ENCODE measurements at places on chromosomes 2 and 18. TPM values are rescaled to one million over a fixed set of nuclear protein-coding genes. Genes with fewer than 3 reads are reported as not detected.

GRCh38 chr2:237603718-237604362, 13.3 kb upstream of the RAB17 start:
- no peak overlapping the region for H3K27ac ChIP-seq
- peak; percentile 81 for DNase-seq
- no peak overlapping the region for H3K4me3 ChIP-seq
- no peaks in the 10 kb centered on the region for H3K36me3 ChIP-seq
- H3K4me1 ChIP-seq = peaks cover 5% of the 10 kb centered on the region

The LGALSL gene
- 30.6 TPM for total RNA-seq

The CD28 gene
- total RNA-seq = 1.0 TPM

The VWA3B gene
- total RNA-seq = 17.8 TPM

DNA sequence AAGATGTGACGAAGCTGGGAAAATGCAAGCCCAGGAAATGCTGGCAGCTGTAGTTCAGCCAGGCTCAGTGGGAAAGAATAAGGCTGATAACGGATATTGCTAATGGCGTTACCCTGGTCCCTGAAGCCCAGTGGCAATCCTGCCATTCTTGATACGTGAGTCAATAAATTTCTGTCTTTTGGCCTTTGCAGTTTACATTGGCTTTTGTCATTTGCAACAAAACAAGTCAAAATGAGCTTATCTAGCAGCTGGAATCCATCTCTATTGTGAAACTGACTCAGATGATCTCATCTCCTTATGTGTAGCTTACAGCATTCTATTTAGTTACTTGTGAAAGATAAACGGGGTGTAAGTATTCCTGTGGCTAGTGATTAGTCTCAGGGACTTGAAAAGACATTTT, 43.8 kb downstream of the ARL6IP6 start:
- peaks cover 7% of the 10 kb centered on the region for H3K36me3 ChIP-seq
- no peak overlapping the region for H3K27ac ChIP-seq
- no peaks in the 10 kb centered on the region for H3K27me3 ChIP-seq

DNA sequence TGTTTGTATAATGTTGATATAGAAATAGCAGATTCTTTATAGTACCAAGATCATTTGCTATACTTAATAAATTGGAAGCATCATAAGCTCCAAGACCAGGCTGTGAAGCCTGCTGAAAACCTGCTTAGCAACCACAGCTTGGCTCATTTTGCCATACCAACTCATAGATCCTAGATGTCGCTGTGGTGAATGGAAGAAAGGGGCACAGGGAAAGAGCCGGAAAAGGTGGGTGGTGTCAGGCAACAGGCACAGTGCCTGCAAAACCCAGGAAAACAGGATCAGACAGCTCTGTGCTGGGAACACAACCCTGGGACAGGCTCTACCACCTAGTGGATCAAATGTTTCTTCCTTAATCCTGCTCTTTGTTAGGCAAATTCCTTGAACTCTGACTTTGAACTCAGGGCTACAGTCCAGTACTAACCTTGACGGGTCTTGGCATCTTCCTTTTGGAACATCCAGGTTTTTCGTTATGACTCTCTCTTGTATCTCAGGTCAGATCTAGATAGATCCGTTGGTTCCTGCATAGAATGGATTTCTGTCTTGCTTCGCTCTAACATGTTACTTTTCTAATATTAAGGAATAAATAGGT, 31.6 kb downstream of the TWSG1 start:
- no peaks in the 10 kb centered on the region for H3K4me1 ChIP-seq
- DNase-seq = peak; percentile 77
- H3K27ac ChIP-seq = no peak overlapping the region
- H3K36me3 ChIP-seq = no peaks in the 10 kb centered on the region

The VIL1 gene
- 0.21 TPM for total RNA-seq

- H3K27ac ChIP-seq = no peak overlapping the region
- no peak for DNase-seq
- no peaks in the 10 kb centered on the region for H3K27me3 ChIP-seq
- no peaks in the 10 kb centered on the region for H3K36me3 ChIP-seq
- no peak overlapping the region for H3K4me3 ChIP-seq
Measured at GRCh38 chr2:203928849-203929248, 7.7 kb upstream of the ICOS start.

The REG3A gene
- not detected for total RNA-seq

- H3K4me3 ChIP-seq = no peak within 1 kb of the TSS
- H3K27ac ChIP-seq = no peak within 1 kb of the TSS
- DNase-seq = peak; percentile 24
- no peaks in the 10 kb centered on the region for H3K36me3 ChIP-seq
Measured at GRCh38 chr2:24009680-24010476, at the start of gene MFSD2B. TSS of gene MFSD2B (plus strand) at chr2:24010085. CDS start at chr2:24010097, 12 bp downstream.

GRCh38 chr2:25851740-25852503, 26.4 kb downstream of the ASXL2 start:
- no peaks in the 10 kb centered on the region for H3K27me3 ChIP-seq
- H3K36me3 ChIP-seq = peaks cover 3% of the 10 kb centered on the region
- H3K4me1 ChIP-seq = peaks cover 2% of the 10 kb centered on the region
- H3K27ac ChIP-seq = no peak overlapping the region
- no peak overlapping the region for H3K4me3 ChIP-seq
- DNase-seq = peak; percentile 78

DNA sequence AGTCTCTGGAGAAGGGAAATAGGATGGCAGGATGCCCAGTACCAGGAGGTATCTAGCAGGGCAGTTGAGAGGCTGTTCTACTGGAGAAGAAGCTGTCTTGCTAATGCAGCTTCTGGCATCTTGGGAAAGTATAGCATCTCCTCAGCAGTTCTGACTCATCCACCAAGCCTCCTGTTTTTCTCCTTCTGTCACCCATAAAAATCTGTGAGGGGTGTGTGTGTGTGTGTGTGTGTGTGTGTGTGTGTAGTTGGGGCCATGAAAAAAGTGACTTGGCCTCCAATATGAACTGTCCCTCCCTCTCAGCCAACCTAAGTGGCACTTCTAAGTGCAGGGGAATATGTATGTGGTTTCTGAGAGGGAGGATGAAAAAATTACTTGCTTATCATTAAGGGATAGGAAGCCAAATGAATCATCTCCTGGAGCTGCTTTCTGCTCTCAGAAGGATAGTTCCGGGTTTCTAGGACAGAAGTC, 83.9 kb downstream of the CBLN2 start:
- H3K27ac ChIP-seq = no peak overlapping the region
- no peaks in the 10 kb centered on the region for H3K4me1 ChIP-seq
- DNase-seq = no peak
- no peaks in the 10 kb centered on the region for H3K27me3 ChIP-seq
- H3K36me3 ChIP-seq = no peaks in the 10 kb centered on the region

- H3K4me1 ChIP-seq = no peaks in the 10 kb centered on the region
- no peaks in the 10 kb centered on the region for H3K27me3 ChIP-seq
- no peaks in the 10 kb centered on the region for H3K36me3 ChIP-seq
- H3K27ac ChIP-seq = no peak overlapping the region
- DNase-seq = no peak
- H3K4me3 ChIP-seq = no peak overlapping the region
Measured at GRCh38 chr2:222404151-222404905, 20.0 kb upstream of the SGPP2 start.

The TTN gene
- total RNA-seq = 47.4 TPM

GRCh38 chr2:217914878-217915277, 87.9 kb downstream of the TNS1 start:
- DNase-seq = no peak
- H3K27me3 ChIP-seq = no peaks in the 10 kb centered on the region
- H3K27ac ChIP-seq = peak overlapping the region; percentile 95
- H3K4me3 ChIP-seq = no peak overlapping the region
- peaks cover 11% of the 10 kb centered on the region for H3K36me3 ChIP-seq
- peaks cover 64% of the 10 kb centered on the region for H3K4me1 ChIP-seq

The MC5R gene
- total RNA-seq = not detected

DNA sequence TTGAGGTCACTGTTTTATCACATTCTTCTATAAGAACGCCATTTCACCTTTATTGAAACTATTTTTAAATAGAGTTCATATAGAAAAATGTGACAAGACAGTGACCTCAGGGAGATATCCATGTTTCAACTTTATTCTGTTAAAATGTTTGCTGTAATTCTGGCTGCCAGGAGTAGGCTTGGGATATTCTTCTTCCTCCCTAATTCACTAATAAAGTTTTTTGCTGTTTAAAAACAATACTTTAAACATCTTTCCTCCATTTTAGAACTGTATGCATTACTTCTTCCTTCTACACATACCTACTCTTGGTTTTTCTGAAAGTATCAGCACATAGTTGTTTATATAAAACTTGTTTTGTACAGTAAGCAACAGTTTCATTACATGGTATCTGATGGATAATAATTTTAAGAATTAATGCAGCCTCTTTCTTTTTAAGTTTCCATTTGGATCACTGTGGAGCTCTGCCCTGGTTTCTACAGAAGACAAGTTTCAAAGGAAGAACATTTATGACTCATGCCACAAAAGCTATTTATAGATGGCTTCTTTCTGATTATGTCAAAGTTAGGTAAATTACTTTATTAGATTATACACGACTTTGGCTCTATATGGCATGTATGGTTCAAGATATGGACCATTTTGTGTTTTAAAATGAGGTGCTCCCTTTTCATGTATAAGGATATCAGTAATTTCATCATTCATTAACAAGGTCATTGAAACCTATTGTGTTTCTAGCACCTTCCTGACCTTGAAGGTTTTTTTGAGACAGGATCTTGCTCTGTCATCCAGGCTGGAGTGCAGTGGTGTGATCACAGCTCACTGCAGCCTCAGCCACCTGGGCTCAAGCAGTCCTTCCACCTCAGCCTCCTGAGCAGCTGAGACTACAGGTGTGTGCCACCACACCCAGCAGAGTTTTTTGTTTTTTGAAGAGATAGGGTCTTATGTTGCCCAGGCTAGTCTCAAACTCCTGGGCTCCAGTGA, 7.2 kb downstream of the CPSF3 start:
- no peak for DNase-seq
- no peak overlapping the region for H3K4me3 ChIP-seq
- no peak overlapping the region for H3K27ac ChIP-seq
- no peaks in the 10 kb centered on the region for H3K27me3 ChIP-seq

DNA sequence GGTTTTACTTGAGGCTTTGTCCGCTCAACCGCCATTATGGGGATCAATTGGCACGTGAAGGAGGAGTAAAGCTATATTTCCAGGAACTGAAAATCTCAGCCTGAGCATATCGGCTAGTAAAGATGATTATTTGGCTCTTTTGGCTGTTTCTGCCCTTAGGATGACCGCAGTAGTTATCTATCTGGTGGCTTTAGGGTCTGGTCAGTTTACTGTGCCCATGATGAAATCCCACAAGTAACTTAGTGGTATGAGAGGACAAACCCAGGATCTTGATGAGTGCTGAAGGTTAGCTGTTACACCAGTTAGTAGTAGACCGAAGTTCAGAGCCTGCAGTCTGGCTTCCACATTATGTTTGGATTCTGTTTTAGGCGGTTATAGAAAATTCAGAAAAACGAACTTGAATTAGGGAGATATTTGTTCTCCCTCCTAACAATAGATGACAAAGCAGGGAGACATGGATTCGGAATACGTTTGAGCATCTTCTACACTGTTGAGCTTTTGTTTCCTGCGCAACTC, 1.2 kb downstream of the MAT2A start:
- peaks cover 27% of the 10 kb centered on the region for H3K36me3 ChIP-seq
- no peaks in the 10 kb centered on the region for H3K27me3 ChIP-seq
- peak overlapping the region; percentile 100 for H3K4me3 ChIP-seq
- peak; percentile 27 for DNase-seq

DNA sequence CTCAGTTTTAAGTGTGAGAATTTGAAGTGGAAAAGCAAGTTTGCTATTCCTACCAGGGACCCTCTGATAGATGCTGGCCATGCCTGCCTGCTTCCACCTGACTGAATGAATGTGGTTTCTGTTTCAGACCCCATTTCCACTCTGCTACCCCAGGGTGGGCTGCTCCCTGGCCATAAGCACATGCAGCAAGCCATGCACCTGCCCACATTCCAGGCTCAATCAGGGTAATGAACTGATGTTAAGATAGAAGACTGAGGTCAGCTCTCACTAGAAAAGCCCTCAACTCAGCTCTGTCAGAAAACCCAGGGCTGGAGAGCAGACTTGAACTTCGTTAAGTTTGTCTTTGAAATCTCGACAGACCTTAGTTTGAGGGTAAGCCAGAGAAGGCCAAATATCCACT, 333.9 kb downstream of the CYRIA start:
- no peak for DNase-seq

- H3K27me3 ChIP-seq = no peaks in the 10 kb centered on the region
- H3K27ac ChIP-seq = no peak overlapping the region
- DNase-seq = no peak
- no peaks in the 10 kb centered on the region for H3K4me1 ChIP-seq
- no peak overlapping the region for H3K4me3 ChIP-seq
- H3K36me3 ChIP-seq = no peaks in the 10 kb centered on the region
Measured at GRCh38 chr18:12886498-12887126, 2.6 kb upstream of the PTPN2 start.

The TLX2 gene
- not detected for total RNA-seq

The ABCA12 gene
- total RNA-seq = 2.2 TPM

The GNLY gene
- not detected for total RNA-seq

GRCh38 chr2:200369886-200370285, 63.4 kb downstream of the SPATS2L start:
- no peak for DNase-seq
- peaks cover under 1% of the 10 kb centered on the region for H3K4me1 ChIP-seq

The TMEFF2 gene
- 0.43 TPM for total RNA-seq

GRCh38 chr2:61193670-61194561, 31.9 kb downstream of the C2orf74 start:
- no peaks in the 10 kb centered on the region for H3K27me3 ChIP-seq
- no peak overlapping the region for H3K4me3 ChIP-seq
- no peak overlapping the region for H3K27ac ChIP-seq
- peaks cover 24% of the 10 kb centered on the region for H3K36me3 ChIP-seq
- no peak for DNase-seq
- peaks cover 2% of the 10 kb centered on the region for H3K4me1 ChIP-seq

DNA sequence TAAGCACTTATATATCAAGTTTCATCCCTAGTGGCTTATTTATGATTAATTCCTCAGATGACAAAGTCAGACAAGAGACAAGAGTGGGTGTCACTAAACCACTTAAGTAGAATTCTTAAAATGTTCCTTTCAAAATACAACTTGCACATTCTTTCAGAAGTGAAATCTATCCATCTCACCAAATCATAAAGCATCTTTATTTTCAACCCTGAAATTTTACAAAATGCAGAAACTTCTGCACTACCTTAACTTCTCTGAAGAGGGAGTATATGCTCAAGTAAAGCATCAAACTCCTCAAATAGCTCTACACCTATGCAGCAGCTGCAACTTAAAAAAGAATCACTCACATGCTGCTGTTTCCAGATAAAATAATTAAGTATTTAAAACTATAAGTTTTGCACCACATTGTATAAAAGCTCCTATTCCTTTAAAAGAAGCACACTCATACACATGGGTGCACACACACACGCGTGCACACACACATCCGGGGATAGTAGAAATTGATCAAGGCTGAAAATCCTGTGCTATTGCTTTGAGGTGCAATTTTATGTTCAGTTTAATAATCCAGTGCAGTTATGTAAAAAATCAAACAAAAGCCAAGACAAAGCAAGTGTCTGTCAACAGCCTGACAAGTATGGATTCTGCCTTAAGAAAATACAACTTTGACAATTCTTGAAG, 244.5 kb downstream of the TCF4 start:
- no peaks in the 10 kb centered on the region for H3K36me3 ChIP-seq
- no peak overlapping the region for H3K4me3 ChIP-seq
- H3K27me3 ChIP-seq = no peaks in the 10 kb centered on the region
- DNase-seq = peak; percentile 69
- H3K4me1 ChIP-seq = peaks cover 9% of the 10 kb centered on the region
